Glomerular endothelial cell (primary cell): ENCODE measurements at places on chromosomes 3 and 15.

DNA sequence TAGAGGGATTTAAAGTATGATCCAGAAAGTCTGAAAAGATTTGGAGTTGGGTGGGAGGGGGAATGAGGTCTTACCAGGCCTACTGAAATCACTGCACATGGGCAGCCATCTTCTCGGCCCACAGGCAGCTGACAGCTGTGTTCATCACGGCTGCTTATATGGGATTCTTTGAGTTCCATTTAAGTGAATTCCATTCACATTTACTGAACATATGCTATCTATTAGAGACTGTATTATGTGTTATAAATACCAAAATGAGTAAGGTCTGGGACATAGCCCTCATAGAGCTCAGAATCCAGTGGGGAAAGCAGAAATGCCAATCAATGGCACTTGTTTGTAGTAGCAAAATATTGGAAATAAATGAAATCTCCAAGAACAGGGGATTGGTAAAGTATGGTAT lies 91.1 kb downstream of the TRIM42 start:
- DNase-seq = no peak

DNA sequence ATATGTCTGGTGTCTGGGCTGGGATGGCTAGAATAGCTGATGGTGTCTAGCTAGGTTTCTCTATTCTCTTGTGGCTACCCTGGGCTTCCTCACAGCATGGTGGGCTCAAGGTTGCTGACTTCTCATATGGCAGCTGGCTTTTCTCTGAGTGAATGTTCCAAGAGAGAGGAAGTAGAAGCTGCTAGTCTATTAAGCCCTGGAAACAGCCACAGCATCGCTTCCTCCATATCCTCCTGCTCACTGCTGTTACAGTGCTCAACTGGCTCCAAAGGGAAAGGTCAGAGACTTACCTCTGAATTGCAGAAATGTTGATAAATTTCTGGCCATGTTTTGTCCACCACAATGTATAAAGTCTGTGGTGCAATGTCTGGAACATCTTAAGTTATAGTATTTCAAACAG lies 299.9 kb upstream of the ADAMTS9 start:
- no peak for DNase-seq

- DNase-seq = no peak
These were observed 202.3 kb upstream of the LPP start for GRCh38 chr3:187951452-187952190.

GRCh38 chr15:60839510-60840211 lies 360.7 kb upstream of the ICE2 start:
- no peak for DNase-seq

DNA sequence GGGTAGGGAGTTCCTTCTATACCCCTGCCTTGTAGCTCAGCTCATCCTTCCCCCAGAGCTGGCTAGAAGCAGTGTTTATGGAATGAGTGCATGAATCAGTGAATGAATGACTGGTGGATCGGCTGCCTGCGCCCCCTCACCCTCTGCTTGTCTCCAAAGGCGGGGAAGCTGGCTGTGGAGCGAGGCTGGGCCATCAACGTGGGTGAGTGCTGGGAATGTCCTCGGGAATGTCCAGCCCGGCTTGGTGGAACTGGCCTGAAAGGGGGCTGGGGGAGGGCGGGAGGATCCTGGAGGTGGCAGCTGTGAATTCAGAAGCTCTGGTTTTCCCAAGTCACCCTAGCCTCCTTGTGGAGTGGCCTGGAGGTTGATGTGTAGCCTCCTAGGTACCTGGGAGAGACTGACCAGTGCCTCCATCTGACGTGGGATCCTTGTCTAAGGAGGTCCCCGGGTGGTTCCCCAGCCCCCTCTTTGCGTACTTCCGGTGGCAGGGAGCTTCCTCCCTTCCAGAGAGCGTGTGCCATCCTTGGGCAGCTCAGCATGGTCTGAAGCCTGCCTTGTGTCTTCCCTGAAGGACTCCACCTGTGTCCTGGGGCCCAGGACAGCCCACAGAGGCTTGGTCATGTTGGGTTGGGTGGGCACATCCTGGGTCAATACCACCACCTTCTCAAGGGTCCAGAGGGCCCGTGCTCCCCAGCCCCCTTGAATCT lies 18.4 kb downstream of the HDAC11 start:
- DNase-seq = no peak

DNA sequence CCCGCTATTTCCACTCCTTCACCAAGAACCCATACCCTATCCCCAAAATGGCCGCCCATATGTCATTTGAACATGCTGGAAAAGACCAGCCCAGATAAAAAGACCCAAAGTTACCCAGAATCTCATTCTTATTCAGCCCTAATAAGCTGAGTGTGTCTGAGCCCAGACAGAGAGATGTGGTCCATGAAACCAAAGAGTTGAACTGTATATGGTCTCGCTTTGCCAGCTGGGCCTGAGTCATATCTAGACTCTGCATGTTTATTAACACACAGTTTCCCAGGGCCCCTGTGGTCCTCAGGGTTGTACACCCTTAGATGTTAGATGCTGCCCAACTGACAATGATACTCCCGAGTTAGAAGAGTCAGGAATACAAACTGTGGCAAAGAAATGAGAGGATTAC lies 201.9 kb upstream of the STRIT1 start:
- DNase-seq = no peak

DNA sequence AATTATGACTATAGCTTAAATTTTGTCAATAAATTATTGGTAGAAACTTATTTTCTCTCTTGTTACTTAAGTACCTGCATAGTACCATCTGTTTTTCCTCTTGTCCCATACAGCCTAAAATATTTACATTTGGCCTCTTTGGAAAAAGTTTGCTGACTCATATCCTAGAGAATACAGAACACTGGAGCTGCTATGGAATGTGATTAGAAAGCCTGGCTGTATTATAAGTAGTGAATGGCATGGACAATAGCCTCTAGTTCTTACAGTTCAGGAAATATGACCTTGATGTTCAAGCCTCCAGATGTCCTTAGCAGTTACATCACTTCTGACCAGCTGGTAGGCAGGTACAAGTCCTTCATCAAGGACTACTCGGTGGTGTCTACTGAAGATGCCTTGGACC lies 28.3 kb downstream of the ST8SIA2 start:
- no peak for DNase-seq

GRCh38 chr3:160200353-160200752 lies 24.9 kb upstream of the C3orf80 start:
- no peak for DNase-seq

DNA sequence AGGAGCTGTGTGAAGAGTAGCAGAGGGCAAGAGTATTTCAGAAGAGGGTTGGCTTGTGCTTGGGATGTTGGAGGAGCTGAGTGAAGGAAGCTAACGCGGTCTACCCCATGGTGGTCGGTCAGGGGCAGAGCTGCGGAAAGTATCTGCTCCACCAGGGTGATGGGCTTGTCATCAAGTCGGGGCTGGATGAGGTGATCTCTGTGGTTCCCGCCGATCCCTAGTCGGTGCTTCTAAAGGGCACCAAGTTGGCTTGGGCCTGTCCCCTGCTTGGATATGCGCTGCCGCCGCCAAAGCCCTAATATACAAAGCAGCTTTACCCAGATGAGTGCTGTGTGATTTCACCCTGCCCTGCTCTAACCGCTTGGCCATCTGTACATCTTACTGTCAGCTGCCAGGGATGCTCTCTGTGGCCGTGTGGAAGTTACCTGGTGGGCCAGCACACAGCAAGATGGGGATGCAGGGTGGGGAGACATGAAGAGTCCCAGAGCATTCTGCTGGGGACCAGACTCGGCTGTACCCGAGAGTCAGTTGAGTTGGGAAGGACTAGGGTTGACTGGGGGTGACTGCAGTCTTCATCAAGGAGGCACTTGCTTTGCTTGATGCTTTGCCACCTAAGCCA lies 226.1 kb upstream of the BHLHE40 start:
- DNase-seq = no peak

- DNase-seq = no peak
These were observed 54.3 kb downstream of the OXNAD1 start for GRCh38 chr3:16319307-16319706.

GRCh38 chr15:85716261-85716660 lies 78.5 kb downstream of the KLHL25 start:
- DNase-seq = no peak

- no peak for DNase-seq
These were observed 1016.9 kb upstream of the ALCAM start for GRCh38 chr3:104349836-104350235.

DNA sequence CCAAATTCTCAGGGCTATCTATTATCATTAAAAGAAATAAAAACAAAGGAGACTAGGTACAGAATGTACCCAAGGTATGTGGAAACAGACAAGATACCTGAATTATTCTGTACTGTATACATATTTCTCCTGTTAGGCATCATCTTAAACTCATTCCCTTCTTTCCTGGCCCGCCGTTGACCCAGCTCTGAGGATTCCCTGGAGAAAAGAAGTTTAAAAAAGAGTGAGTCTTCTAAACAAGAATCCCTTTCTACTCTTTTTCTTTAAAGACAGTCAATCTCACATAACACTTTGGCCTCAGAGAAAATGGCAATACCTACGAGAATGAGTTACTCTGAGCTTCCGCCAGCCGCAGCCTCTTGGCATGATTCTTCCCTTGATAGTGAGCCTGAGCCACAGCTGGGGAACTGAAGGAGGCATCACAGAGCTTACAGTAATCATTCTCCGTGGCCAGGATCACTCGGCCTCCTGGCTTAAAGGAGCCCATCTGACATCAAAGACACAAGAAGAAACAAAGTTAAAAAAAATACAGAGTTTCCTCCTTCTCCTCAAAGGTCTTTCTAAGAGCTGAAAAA lies 44.2 kb downstream of the ZMAT3 start:
- no peak for DNase-seq
